ENCODE measurements at places on chromosomes 7 and 10.

DNA sequence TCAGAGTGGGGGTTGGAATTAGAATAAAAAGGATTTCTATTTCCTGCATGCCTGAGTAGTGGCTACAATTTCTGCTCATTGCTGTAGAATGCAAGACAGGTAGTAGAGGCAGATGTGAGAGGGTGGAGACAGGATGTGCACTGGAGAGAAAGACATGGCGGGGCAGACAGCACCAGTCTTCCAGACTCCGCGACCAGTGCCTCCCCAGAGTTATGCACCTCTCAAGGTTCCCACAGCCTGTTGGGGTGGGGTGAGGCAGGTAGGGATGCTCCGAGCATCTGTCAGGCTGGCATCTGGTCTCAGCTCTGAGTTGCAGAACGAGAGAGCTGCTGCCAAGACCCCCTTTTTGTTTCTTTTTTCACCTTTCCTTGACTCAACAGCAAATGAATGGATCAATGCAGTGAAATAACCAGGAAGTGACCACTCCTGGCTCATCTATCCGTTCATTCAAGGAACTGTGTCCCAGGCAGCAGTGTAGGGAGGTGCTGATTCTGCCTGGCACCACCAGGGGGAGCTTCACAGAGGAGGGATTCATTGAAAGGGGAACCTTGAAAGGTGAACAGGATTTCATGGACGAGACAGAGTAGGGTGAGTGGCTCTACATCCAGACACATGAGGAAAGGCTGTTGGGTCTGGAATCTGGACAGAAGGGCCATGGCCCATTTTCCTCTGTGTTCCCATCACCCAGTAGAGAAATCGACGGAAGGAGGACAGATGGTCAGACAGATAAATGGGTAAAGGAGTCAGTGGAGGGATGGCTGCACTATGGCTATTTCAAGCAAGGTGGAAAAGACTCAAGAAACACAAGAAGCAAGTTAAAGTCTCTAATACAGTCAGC lies 17.2 kb upstream of the SLC18A3 start:
- DNase-seq: peak; percentile 86

DNA sequence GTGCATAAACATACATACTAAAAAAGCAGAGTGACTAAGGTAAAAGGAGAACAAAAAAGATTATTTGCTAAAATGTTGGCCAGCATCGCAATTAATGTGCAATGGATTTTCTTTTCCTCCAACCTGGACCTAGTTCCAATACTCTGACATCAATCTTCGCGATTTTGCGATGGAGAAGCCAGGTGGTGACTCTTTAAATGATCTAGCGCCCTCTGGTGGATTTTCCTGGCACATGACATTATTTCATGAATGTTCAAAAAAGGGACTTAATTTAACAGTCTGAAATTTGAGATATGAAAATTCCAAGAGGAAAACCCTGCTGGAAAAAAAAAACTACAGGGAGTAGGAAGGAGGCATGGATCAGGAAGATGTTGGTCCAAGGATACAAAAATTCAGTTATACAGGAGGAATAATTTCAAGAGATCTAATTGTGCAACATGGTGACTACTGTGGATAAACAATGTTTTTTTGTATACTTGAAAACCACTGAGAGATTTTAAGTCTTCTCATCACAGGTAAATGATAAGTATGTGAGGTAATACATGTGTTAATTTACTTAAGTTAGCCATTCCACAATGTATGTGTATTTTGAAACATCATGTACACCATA lies 4.3 kb upstream of the KCNMA1 start:
- peak; percentile 91 for DNase-seq

DNA sequence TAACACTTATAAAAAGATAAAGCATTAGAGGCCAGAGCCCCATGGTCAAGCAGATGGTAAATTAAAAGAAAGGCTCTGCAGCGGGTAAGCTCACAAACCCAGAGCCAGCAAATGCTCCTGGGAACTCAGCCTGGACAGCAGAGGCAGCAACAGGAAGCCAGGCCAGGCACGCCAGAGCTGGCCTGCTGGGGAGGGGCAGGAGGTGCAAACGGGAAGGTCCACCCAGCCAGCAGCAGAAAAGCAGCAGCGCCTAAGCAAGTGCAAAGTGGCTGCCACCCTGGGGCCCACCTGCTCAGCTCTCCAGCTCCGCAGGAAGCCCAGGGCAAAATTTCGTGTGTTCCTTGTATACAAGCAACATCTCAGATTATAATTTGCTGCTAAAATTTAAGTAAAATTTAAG lies 82.7 kb upstream of the GPR22 start:
- no peak for DNase-seq

GRCh38 chr10:101536800-101537199 lies 51.3 kb downstream of the POLL start:
- peak; percentile 48 for DNase-seq

GRCh38 chr7:126535176-126535575 lies 717.6 kb downstream of the GRM8 start:
- DNase-seq: no peak

DNA sequence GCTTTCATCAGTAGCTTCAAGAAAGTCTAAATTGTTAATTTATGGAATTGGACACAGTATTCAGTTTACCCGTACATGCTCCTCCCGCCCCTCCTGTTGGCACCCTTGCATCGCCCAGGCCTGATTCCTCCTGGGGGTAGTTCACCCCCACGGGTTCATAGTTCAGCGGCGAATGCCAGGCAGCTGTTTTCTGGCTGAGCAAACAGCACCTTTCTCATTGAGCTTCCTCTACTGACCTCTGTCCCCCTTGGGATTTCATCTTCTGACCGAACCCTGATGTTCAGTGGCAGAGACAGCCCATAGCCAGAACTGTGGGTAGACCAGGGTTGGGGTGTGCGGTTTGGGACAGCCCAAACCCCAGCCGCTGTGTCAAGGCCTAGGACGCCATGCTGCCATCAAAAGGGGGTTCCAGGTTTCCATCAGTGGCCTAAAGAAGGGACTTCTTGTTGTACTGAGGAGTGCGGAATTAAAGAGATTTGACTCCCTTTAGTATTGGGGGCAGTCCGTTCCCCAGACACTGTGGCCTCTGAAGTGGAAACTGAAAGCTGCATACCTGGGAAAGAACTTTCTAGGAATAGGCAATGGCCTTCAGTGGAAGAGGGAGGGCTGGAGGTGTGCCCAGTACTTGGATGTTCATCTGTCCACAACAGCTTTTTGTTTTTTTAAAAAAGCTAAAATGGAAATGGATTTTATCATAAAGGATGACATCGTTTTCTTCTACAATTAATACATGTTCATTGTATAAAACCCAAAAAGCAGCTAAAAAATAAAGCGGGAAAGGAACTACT lies 19.0 kb downstream of the MDH2 start:
- DNase-seq: no peak

DNA sequence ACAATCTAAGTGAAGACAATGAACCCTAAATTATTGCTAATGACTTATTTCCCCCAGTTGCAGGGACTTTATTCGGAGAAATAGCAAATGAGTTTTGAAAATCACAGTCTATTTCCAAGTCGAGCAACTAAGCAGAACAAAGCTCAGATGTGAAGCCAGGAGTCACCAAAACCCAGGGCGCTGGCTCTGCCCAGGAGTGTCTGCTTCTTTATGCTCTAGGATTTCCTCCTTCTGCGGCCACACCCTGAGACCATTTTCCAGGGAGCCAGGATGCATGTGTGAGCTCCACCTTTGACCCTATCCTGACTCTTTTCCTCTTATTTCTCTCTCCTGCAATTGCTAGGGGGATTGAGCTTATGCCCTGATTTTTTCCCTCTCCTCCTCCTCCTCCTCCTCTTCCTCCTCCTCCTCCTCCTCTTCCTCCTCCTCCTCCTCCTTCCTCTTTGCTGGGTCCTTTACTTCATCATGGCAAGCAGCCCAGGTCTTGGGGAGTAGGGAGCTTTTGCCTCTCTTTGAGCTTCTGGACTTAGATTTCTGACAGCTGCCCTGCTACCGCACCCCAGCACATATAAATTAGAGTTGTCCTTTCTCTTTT lies 234.4 kb downstream of the ARL4A start:
- DNase-seq: no peak

DNA sequence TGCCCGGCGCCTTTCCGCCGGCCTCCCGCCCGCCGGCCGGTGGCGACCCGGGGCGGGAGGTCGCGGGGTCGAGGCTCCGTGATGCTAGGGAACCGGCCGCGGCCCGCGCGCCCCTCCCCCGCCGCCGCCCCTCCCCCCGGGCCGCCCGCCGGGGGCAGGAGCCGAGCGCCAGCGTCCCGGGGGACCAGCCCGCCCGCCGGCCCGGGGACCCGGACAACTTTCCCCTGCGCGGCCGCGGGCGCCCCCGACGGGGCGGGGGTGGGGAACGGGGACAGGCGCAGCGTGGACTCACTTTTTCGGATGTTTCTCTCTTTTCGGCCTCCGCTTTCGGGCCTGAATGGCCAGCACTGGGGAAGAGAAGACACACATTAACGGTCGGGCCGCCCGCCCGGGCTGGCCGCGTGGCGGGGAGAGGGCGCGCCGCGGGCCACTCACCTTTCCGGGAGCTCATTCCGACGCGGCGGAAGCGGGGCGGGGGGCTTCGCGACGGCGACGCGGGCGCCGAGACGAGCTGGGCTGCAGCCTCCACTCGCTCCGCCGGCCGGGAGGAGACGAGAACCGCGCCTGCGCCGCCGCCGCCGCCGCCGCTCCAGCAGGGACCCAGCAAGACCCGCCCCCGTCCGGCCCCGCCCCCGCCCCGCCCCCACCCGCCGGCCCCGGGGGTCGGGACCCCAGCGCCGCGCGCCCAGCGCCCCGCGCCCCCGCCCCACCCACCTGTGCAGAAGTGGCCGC lies at the start of gene SRPK2:
TSS of gene SRPK2 (minus strand) at position 566 of the 732 bp plus-strand sequence.
- DNase-seq: peak; percentile 72

GRCh38 chr10:126734967-126735366 lies 64.5 kb upstream of the C10orf90 start:
- no peak for DNase-seq

DNA sequence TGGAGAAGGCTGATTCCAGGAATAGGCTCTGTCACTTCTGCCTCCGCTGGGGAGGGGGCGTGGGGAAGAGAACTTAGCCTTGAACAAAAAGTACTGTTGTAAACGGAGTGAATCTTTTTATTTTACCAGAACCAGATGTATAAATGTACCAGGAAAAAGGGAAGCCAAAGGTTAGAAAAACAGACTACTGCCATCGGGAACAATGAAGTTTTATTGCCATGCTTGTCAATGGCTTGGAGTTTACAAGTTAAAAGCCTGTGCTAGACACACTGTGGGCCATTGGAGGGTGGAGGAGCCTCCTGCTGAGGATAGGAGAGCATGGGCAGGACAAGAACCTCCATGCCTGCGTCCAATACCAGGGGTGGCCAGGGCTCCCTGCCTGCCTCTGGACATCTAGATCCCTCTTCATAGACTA lies 161.7 kb upstream of the LYZL2 start:
- no peak for DNase-seq

DNA sequence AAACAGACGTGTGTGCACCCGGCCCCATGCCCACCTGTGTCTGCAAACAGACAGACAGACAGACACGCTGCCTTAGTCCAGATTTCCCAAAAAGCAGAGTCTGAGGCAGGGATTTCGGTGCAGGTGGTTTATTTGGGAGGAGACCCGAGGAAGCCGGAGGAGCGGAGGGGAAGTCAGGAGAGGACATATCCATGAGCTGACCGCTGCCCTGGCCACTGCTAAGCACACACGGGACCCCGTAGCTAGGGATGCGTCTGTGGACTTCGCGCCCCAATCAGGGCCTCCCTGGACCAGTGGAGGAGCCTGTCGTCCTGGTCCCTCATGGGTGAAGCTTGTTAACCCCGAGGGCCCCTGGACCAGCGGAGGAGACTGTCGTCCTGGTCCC lies 47.6 kb downstream of the FOXL3 start:
- no peak for DNase-seq

DNA sequence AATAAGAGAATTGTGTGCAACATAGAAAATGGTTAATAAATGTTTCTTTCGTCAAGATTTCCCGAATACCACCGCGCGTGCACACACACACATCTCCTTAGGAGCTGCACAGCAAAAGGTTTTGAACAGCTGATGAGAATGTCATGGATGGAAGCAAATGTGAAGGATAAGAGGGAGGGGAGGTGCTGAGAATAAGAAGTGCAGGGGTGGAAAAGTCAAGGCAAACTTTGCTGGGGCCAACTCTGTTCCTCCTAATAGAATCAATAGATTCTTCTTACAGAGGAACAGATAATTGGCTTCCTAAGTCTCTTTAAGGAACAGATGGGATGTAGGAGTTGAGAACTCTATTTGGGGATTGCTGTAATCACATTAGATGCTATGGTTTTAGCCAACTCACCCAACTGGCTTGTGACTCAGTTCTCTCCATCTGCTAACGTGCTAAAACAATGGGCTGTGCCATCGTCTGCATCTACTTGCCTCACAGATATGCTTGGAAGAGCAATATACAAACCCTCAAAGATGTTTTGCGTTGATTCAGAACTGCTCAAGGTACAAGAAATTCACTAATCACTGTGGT lies 408.2 kb upstream of the CELF2 start:
- DNase-seq: no peak

GRCh38 chr7:135886345-135887132 lies 90.6 kb downstream of the MTPN start:
- DNase-seq: no peak

DNA sequence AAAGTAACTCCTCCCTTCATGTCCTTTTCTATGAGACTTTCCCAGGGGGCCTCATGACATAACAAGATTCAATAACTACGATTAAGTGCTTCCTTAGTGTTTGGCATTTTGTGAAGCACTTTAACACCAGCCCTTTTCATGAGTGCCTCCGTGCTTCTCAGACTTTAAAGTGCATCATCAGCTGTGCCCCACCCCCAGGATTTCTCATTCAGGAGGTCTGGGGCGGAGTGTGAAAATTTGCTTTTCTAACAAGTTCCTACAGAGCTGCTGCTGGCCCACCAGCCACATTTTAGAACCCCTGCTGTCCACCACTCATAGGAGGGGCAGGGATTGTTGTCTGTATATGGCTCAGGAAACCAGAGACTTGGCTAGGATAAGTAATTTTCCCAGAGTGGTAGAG lies 445.3 kb downstream of the LRMDA start:
- peak; percentile 14 for DNase-seq

- DNase-seq: peak; percentile 56
Observed at GRCh38 chr10:132669208-132669861, 116.6 kb downstream of the NKX6-2 start.

GRCh38 chr7:19725770-19726169 lies 16.9 kb upstream of the POLR1F start:
- no peak for DNase-seq

GRCh38 chr10:33858326-33858725 lies 523.9 kb upstream of the NRP1 start:
- no peak for DNase-seq

DNA sequence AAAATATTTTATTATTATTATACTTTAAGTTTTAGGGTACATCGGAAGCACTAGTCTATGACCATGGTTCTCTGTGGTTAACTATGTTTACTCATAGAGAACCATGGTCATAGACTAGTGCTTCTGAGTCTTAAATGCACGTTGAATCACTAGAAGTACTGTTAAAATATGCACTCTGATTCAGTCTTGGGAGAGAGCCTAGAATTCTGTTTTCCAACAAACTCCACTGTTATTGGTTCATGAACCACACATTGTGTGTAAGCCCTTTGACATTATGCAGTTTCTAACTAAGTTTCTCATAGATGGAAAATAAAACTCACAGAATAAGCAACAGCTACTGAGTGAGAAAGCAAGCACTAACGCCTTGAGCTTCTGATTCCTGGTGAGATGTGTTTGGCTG lies 1120.6 kb downstream of the SORCS1 start:
- DNase-seq: no peak

GRCh38 chr10:4249841-4250586 lies 465.0 kb upstream of the KLF6 start:
- no peak for DNase-seq
